Foreskin keratinocyte (primary cell): ENCODE measurements at places on chromosomes 12 and 14.

GRCh38 chr14:22977434-22977683 is 5.0 kb downstream of the AJUBA start:
- DNase-seq, result no peak

DNA sequence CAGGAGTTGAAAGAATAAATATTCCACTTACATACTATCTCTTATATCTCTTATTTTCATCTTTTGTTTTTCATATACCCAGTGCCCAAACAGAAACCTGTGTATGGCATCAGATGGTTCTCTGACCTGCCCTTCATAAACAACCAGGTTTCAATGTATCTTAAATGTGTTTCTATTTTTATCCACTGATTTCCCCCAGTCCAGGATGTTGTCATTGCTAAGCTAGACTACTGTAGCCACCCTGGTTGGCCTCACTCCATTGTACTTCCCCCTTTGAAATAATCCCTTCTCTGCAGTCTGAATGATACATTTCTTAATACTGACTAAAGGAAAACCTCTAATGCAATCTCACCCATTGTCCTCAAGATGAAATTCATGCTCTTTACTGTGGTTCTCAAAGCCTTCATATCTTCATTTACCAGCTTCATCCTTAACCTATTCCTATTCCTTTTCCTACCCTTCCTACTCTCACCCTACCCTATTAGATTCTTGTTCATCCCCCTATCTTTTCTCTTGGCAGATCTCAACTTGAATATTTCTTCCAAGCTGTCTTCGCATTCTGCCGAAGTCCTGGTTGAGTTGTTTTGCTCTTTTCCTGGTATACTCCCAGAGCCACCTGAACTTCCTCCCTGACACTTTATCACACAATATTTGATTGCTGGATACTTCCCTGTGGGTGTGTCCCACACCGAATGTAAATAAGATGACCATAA is 312.4 kb downstream of the FOXG1 start:
- DNase-seq, result no peak

- no peak for DNase-seq
These were observed 278.3 kb downstream of the NRXN3 start for GRCh38 chr14:78448164-78449094.

DNA sequence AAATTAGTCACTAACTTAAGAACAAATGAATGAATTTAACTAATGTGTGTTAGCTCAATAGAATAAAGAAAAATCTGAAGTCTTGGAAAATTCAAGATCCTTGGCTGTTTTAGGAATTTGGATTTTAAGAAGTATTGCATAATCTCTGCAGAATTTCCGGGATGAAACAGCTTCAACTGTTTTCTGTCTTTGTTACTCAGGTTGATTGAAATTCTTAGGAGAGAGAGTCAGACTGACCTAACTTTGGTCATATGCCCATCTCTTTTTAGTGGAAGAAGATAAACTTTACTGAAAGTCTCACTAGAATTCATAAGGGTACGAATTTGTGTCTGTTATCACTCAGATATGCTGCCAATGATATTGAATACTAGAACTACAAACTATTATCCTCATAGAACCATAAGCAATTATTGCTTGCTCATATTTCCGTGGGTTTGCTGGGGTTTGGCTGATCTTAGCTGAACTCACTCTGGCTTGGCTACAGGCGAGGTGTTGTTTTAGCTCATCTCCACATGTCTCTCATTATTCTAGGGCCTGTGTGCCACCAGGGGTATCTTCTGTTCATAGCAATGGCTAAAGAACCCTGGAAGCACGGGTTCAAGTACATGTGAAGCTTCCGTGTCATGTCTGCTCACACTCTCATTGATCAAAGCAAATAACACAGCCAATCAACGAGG is 257.4 kb upstream of the NOVA1 start:
- DNase-seq, result no peak

DNA sequence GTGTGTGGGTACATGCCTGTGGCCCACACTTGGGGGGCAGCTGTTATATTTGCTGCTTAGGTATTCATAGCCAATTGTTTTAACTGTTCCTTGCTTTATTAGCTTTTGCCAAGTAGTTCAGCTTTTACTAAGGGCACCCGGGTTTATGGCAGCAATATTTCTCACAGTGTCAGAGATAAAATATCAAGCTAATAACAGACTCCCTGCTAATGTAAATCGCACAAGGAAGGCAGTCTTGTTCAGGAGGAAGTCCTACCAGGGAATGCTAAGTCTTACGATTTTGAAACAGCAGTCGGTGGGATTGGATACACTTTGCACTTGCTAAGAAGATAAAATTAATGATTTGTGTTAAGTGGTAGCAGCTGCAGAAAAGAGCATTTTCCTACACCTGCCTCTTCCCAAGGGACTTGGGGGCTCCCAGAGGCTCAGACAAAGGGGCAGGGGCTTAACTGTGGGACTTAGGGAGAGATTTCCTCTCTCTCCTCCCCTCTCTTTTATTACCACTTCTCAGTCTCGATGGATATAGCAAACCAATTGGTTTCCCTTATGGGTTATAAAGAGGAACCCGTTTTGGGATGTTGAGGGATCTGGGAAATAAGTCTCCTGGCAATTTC is 175.1 kb downstream of the NRXN3 start:
- DNase-seq, result no peak

DNA sequence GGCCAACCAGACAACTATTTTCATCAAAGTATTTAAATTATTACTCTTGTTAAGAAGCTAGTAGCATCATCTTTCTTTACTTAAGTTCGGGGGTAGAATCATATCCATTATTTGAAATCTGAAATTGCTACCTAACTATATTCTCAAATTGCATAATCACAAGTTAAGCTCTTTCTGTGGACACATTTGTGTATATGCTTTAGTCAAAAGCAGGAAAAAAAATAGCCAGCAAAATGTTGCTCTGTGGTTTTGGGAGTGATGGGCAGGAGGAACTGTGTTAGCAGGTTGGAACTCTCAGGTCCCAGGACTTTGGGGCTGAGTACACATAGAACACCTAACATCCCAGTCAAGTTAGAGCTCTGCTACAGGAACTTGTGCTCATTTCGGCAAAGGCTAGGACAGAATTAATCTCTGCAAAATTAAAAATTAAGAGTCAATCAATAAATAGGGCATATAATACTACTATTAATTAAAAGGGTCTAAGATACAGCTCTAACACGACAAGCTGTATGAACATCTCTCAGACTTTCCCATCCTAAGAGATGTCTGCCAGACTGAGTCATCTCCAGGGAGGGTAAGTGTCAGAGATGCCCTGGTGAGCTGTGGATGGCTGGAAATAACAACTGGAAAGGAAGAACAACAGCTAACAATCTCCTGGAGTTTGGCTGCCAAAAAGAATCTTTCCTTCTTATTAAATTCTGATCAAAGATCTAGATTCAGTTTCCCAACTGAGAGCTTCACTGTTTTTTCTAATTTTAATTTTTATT is 203.5 kb upstream of the GZMB start:
- no peak for DNase-seq

DNA sequence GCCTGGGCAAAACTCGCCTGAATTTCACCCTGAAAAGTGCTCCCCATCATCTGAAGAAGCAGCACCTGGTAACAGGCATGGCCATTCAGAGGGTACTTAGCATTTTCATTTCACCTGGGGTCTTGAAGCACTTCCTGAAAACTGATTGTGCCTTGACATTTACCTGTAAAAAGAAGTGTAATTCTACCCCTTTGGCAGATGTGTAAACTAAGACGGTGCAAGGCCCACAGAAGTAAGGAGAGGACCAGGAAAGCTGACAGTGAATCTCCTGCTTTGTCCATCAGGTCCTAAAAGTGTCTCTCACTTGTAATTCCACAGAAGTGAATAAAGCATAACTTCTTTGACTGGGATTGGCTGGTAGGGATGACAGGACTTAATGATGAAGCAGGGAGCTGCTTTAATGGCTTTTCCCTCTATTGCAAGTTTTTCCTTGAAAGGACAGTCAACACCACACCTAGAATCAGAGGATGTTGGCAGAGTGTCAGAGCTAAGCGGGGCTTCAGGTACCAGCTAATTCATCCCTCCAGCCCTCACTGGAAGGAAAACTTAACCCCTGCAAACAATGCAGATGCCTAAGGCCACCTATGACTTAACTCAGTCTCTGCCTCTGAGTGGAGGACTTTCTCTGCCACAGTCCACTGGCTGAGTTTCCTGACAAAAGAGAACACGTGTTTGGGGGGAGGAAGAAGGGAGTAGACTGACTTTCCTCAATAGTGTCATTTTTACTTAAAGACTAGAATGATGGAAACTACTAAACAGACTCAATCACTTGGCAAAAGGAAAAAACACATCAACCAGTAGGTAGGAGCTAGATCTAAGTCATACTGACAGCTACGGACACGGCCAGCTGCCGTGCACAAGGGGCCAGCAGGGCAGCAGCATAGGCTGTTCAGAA is 74.7 kb downstream of the NUAK1 start:
- no peak for DNase-seq
